ENCODE measurements at places on chromosomes 4 and X.

GRCh38 chrX:38820751-38821150 is 19.5 kb downstream of the MID1IP1 start:
- DNase-seq: no peak

- DNase-seq: no peak
Observed at GRCh38 chr4:119733431-119733830, 104.8 kb upstream of the PDE5A start.

DNA sequence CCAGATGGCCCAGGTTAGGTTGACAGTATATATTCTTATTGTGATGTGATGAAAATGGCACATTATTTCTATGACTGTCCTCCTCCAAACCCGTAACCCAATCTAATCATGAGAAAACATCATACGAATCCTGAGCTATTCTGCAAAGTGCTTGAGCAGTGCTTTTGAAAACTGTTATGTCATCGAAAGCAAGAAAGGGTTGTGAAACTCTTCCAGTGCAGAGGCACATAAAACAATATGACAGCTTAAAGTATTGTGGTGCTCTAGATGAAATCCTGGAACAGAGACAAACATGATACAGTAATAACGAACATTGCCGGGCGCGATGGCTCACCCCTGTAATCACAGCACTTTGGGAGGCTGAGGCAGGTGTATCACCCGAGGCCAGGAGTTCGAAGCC is 1648.0 kb downstream of the STIM2 start:
- DNase-seq: no peak

DNA sequence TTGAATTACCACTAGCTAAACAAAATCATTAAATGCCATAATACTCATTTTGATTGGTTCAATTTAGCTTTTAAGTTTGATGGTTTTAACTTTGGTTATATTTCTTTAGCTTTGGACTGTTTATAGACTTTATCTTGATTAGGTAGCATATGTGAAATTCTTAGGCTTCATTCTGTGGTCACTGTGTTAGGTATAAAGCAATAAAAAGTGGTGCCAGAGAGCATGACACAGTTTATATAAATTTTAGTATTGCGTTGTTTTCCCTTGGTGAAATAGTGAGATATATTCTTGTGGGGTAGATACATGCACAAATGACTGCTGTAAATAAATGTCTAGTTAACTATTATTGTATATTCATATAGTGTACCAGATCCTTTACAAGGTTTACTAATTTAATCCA is 474.2 kb upstream of the GRID2 start:
- no peak for DNase-seq

- no peak for DNase-seq
Observed at GRCh38 chrX:107454302-107454701, 4.8 kb downstream of the FRMPD3 start.
